ENCODE measurements at places on chromosomes 3 and 15.

GRCh38 chr15:78092261-78093041 is at the start of gene SH2D7:
SH2D7 (plus strand) TSS chr15:78092561; CDS start chr15:78092585, 24 bp downstream.
- no peak for DNase-seq

- DNase-seq, result no peak
Measured at GRCh38 chr3:132659000-132659364, 627 bp downstream of the ACAD11 start.

DNA sequence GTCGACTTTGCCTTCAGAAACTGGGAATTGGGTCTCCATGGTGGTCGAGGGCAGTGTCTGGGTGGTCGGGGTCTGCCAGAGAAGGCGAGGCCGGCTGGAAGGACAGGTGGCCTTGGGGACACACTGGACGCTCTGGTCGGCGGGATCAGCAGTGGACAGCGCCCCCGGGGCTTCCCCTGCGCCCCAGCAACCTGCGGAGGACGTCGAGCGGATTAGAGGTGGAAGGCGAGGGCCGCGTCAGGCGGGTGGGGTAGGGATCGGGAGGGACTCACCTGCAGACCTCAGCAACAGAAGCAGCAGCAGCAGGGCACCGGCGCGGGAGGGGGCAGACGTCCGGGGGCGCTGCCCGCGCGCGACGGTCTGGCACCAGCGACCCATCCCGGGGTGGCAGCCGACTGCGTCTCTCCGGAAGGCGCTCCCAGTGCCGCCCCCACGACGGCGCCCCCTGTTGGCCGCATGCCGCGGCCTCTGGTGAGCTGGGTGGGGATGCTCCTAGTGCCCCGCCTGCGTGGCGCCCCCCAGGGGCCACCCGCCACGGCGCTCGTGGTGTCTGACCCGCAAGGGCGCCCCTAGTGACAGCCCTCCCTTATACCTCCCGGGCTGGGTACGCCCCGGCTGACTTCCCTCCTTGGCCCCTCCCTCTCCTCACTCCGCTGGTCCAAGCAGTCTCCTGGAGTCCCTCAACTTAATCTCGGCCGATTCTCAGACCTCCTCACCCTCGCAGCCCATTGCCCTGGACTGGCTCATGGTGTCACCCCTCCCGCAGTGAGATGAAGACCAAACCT is at the start of gene PRSS50:
Gene PRSS50, minus strand, starts transcription at position 423 of the 785 bp plus-strand sequence. Its CDS starts 45 bp downstream, at position 378.
- no peak for DNase-seq

GRCh38 chr3:52696830-52697631 is 8.6 kb downstream of the GLT8D1 start:
- no peak for DNase-seq

DNA sequence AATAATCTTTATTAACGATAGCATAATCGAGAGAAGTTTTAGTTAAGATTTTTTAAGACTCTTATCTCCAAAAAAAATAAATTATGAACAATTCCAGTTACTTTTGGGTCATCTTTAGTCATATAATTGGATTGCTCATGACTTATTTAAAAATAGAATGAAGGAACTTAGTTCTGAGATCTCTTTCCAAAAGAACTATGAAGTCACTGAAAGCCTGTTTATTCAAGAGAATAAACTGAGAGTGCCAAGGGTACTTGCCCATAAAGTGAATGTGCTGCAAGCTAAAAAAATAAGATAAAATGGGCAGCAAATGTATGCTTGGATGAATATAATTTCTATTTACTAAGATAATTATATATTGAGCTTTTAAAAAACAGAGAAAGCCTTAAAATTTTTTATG is 176.5 kb upstream of the PLSCR5 start:
- DNase-seq, result no peak

DNA sequence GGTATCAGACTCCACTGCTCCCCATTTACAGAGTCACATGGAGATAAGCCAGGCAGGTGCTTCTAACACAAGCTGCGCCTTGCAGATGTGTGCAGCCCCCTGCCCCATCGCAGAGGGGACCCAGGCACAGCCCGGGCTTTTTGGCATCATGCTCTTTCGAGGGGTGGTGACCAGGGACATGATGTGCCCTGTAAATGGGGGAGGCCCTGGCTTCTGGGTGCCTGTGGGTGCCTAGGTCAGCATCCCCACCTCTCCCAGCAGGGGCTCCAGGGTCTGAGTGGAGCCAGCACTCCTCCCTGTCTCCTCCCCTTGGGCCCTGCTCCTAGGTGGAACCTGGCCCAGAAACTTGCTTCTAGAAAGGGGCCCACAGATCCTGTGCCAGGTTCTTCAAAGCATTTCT is 15.2 kb downstream of the TRPM1 start:
- DNase-seq, result no peak

DNA sequence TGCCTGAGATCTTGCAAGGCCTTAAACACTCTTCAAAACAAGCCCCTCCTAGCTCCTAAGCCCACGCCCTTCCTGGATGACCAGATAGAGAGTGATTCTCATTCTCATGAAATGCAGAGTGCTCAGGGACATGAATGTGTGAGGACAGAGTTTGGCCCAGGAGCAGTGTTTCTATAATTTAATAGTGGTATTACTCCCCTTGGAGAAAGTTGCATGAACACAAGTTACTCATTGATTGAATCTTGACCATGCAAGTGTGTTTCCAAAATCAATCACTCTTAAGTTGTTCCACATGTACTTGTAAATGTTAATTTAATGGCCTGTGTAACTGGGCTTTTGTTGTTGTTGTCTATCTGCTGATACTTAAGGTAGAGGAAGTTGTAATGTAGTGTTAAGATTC is 181.6 kb downstream of the ADAMTSL3 start:
- no peak for DNase-seq

DNA sequence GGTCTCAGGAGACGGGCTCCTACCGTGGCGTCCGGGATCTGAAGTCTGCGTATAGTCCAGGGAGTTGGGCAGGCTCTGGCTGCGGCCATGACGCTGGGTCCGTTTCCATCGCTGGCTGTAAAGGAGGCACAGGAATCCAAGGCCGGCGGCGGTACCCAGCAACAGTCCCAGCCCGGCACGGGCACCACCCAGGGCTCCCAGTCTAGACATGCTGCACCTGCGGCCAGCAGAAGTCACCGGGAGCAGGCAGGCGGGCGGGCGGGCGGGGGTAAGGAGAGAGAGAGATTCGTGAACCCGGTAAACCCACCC is 526 bp downstream of the RMDN3 start:
- no peak for DNase-seq

DNA sequence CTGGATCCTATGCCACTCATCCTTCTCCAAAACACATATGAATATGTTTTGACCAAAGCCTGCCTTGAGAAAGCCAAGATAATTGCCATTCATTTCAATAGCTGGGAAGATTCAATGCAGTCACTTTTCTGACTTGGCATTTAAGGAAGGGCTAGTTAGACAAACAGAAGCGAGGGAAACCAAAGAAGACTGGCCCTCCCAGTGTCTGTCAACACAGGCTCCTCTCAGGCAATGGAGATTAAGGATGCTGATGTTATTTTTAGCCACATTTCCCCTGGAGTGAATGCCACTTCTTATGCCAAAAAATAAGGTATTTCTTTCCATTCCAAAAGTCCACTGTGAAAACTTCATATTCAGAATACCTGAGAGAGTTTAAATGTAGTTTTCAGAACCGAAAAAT is 101.7 kb downstream of the P3H2 start:
- DNase-seq, result no peak

GRCh38 chr3:51340989-51341636 is 44.0 kb upstream of the MANF start:
- no peak for DNase-seq

DNA sequence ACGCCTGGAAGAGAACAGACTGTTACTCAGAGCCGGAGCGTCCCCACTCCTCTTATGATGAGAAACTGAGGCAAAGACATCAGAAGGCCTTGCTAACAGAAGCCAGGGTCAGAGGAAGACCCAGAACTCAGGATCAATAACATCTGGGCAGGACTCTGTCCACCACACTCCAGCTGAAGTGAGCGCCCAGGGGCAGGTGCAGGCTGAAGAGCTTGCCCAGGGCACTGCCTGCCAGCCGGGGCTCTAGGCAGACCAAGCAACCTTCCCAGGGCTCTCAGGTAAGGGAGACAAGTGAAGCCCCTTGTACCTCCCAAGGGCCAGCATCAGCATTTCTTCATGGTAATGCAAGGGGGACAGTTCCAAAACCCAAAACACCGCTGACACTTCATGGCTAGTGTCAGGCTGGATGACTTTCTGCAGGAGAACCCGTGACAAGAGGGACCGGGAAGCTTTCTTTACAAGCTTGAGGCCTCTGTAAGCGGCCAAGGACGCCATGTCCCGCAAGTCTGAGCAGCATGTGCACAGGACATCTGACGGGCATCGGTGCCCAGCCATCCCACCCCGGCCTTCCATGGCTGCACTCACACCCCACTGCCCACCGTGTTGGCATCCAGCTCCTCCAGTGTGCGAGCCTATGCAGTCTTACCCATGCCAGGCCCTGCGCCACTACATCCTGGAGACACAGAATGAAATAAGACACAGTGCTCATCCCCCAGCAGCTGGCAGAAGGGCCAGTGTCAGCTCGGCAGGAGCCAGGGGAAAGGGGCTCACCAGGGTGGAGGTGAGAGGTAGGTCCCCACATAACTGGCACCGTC is 14.1 kb downstream of the XXYLT1 start:
- no peak for DNase-seq

DNA sequence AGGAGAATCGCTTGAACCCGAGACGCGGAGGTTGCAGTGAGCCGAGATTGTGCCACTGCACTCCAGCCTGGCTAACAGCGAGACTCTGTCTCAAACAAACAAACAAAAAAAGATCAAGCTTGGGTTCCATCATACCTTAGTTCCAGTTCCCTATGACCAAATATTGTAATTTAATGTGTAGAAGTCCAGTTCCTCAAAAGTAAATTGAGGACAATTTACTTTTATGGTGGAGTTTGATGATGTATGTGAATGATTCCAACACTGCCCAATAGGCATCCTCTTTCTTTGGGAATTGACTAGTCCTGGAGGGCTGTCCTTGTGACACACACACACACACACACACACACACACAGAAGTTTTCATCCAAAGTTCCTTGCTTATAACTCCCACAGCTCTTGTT is 2.8 kb upstream of the PKM start:
- no peak for DNase-seq

GRCh38 chr15:69976366-69976994 is 121.2 kb downstream of the TLE3 start:
- DNase-seq, result peak; percentile 25

GRCh38 chr3:150384296-150385212 is 23.5 kb upstream of the TSC22D2 start:
- DNase-seq, result no peak

DNA sequence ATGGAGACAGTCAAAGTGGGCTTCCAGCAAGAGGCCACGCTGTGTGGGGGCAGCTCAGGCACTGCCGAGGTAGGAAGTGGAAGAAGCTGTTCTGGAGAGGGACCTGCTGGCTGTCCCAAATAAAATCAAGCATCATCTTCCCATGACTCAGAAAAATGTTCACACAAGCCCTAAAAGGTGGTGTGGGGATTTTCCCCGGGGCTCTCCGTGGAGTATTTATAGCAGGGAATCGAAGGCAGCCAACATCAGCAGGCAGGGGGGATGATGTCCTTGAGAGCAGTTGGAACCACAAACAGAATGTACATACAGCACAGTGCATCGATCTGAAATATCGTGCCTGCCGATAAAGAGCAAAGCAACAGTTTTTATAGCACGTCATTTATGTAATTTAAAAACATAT is 27.6 kb downstream of the PRR23E start:
- DNase-seq, result no peak

DNA sequence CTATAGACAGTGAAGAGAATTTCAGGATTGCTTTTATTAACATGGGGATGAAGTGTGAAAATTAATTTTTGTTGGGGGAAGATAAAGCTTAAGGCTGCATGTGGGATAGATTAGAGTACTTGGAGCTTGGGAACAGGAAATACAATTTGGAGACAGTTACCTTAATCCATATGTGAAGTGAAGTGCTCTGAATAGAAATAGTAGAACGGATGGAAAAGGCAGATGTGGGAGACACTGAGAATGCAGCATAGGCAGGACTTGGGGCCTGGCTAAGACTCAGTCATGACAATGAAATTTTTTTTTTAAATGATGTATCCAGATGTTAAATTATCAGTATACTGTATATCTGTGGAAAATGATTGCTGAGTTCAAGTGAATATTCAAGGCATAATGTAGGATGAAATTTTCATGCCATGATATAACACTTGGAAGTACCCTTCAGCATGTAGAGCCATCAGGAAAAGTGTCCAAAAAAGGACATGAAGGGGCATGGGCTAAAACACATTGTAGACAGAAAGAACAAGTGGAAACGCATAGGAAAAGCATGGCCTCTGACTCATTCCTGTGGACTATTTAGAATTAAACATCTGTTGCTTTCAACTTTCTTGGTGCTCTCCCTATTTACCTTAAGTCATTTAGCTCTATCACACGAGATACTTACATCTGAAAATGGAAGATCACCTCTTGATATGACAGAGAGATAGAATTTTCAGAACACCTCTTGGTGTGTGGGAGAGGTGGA is 134.8 kb downstream of the RBMS3 start:
- DNase-seq, result no peak

DNA sequence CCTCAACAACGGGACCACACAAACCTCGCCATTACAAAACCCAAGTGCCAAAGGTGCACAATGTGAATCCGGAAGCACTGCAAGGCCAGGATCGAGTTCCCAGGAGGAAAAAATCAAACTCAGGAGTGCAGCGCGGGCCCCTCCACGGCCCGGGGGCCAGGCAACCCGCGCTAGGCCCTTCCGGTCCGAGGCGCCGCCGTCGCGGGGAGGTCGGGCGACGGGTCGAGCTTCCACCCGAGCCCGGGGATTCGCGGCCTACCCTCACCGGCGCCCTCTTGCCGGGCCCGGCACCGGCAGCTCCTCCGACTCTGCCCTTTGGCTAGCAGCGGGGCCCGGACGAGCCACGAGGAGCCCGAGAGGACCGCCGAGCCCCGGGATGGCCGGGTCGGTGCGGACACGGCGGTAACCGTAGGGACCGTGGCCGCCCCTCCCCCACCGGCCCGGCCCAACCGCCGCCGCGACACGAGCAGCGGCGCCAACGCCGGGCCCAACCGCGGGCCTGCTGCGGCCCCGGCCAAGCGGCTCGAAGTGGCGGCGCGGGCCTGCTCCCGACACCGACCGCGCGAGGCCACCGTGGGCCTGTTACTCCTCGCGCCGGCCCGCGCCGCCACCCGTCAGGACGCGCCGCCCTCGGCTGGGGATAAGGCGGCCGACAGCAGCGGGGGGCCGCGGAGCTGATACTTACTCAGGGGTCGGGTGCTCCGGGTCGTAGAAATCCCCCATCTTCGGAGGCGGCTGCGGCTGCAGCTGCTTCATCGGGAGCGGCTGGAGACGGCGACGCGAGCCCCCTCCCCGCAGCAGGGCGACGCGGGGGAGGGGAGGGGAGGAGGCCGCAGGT is 525 bp downstream of the SETD2 start:
- peak; percentile 24 for DNase-seq

GRCh38 chr3:195337747-195338146 is 66.8 kb upstream of the XXYLT1 start:
- DNase-seq, result no peak

GRCh38 chr15:101178931-101179330 is 72.9 kb downstream of the CHSY1 start:
- DNase-seq, result no peak

GRCh38 chr3:164360078-164360578 is 718.2 kb downstream of the SI start:
- no peak for DNase-seq

DNA sequence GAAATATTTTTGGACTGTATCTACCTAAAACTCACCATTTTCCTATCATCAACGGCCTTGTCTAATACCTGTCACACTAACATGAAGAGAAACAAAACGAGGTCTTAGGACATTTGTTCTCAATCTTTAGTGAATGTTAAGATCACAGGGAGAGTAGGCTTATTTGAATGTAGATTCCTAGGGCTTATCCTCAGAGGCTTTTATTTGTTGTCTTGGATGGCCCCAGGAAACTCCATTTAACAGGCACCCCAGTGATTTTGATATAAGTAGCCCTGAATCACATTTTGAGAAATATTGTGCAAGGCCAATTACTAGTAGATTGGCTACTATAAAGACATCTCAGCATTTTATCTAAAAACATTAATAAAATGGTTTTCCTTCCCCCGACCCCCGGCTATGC is 367.4 kb downstream of the GAP43 start:
- DNase-seq, result no peak
